Right kidney (tissue), 9 donors: ENCODE measurements at places on chromosomes 2 and 18.

DNA sequence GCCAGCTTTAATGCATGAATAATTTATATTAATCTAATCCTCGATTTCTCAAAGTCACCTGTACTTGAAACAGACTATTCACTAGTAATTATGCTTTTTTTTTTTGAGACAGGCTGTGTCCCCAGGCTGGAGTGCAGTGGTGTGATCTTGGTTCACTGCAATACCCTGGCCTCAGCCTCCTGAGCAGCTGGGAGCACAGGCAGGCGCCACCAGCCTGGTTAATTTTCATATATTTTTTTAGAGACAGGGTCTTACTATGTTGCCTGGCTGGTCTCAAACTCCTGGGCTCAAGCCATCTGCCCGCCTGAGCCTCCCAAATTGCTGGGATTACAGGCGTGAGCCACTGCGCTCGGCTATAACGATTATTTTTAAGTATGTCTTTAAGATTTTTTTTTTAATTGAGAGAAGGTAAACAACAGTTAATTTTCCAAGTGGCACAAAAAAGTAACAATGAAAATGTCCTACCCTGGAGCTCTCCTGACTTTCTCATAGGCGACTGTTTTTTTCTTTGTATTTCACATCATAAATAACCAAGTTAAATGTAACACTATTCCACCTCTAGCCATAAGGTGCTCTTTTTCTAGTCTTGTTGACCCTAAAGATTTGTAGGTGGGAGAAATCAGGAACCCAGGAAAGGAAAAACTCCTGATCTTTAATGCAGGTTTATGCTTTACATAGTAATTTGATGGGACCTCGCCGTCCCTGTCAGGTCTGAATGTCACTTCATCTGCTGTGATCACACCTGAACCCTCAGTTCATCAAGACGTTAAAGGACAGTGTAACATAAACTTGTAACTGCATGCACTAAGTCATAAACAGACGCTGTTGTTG is 1.3 kb upstream of the ANKRD12 start:
- DNase-seq, result no peak

DNA sequence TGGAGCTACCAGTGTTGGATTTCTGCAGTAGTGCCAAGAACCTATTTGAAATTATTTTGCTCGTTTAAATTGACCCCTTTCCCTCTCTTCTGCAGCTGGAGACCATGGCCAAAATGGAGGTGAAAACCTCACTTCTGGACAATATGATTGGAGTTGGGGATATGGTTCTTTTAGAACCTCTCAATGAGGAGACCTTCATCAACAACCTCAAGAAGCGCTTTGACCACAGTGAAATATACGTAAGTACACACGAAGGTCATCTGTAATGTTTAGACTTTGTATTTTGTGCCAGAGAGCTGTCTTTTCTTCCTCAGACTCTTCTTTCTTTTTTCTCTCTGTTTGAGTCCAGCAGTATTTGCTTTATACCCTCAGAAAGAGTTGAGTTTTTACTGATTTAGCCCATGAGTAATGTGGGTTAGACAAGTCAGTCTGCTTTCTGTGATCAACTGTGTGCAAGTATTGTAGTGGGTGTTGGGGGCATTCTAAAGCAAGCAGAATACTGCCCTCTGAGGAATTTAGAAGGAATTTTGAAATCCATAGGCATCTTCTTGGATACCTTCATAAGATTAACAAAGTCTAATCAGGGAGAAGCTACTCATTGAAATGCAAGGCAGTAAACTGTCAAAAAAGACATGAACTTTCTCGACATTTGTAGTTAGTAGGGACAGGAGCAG is 31.7 kb downstream of the MYO1B start:
- DNase-seq, result no peak

GRCh38 chr18:58217052-58217451 is 173.0 kb downstream of the NEDD4L start:
- DNase-seq, result no peak

GRCh38 chr2:165847001-165847400 is 53.0 kb upstream of the GALNT3 start:
- no peak for DNase-seq

- no peak for DNase-seq
Observed at GRCh38 chr18:47996091-47996541, 65.7 kb upstream of the SMAD2 start.

GRCh38 chr2:238841542-238842164 is 6.2 kb upstream of the TWIST2 start:
- no peak for DNase-seq

DNA sequence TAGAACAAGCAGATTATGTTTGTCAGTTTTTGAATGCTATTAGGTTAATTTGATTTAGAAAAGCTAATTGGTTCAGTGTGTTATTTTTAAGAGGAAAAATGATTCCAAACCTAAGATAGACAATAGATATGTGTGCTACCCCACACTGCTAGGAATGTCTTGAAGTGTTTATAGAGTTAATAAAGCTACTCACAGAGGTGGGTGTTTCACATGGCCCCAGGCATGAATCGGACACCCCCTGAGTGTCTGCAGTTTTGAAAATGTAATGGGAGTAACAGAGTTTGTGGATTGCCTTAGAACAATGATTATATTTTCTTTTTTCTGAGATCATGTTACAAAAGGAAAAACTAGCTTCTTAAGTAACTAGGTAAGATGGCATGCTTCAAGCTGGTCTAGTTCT is 348.3 kb downstream of the ADCYAP1 start:
- DNase-seq, result no peak

- DNase-seq, result no peak
Observed at GRCh38 chr18:62458346-62458745, 64.5 kb upstream of the ZCCHC2 start.

GRCh38 chr18:71951001-71951400 is 593.1 kb downstream of the CBLN2 start:
- no peak for DNase-seq

DNA sequence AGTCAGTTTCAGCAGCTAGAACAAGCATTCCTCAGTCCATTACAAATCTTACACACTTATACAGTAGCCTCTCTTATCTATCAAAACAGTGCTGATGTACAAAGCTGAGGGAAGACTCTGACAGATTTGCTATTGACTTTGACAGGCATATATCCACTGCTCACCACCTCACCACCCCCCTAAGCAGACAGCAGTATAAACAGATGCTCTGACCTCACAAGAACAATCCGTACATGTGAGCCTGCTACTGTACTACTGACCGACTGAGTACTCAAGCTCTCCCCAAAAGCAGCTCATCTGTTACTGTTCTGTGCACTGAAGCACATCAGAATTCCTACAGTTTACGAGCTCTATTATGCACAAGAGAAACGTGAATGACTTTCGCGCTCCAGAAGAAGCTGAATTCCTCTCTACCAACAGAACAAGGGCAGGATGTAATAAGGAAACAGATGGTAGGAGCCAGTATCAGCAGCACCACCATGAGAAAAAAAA is 95.6 kb upstream of the PDE1A start:
- DNase-seq, result no peak

- DNase-seq, result no peak
Observed at GRCh38 chr2:164458792-164459191, 162.5 kb downstream of the GRB14 start.

- DNase-seq, result peak; percentile 35
Observed at GRCh38 chr18:46148810-46149209, 44.6 kb downstream of the HAUS1 start.

- DNase-seq, result no peak
Observed at GRCh38 chr2:42829671-42830440, 37.5 kb upstream of the HAAO start.

DNA sequence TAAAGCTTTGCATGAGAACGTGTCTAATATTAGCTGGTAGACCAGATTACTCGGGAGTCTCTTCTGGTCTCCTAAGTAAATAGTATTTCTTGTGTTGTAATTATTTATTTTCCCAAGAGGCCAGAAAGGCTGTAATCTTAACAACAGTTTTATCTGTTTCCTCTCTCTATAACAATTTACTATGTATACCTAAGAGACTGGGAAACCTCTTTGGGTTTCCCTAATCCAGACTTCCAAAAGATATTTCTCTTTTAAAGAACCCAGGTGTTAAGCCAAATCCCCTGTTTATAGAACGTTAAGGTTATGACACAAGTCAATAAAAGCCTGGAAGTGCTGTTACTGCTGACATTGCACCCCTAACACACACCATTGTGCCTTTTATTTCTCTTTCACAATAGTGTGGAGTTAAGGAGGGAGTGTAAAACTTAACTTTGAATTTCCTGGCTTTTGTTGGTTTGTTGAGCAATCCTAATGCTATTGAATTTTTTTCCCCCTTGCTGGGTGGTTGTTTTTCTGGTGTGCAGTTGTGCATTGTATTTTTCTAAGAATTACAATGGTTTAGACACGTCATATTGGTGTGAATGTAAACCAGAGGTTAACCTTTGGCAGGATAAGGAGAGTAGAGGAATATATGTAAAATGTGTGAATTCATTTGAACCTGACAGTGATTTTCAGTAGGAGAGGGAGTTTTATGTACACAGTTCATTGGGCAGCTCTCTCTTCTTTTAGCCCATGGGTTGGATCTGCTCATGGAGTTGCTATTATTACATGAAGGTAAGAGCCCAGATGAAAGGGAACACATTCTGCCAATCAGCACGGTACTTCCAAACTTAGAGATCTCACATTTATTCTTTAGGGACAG is 192.8 kb downstream of the MTX2 start:
- no peak for DNase-seq

DNA sequence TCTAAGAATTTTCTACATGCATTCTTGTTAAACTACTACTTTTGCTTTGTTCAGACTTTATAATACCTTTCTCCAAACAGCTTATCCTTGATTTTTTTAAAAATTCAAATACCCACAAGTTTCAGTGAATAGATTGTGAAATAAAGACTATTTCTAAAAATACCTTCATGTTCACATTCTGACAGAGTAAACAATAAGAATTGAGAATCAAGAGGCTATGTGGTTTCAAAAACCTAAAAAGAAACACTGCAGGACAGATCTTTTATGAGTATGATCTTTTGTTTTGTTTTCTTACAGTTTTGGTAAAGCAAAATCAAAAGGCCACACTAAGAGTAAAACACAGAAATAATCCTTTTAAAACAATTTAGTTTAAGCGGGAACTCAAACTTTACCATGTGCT is 21.2 kb downstream of the ALS2 start:
- DNase-seq, result no peak

DNA sequence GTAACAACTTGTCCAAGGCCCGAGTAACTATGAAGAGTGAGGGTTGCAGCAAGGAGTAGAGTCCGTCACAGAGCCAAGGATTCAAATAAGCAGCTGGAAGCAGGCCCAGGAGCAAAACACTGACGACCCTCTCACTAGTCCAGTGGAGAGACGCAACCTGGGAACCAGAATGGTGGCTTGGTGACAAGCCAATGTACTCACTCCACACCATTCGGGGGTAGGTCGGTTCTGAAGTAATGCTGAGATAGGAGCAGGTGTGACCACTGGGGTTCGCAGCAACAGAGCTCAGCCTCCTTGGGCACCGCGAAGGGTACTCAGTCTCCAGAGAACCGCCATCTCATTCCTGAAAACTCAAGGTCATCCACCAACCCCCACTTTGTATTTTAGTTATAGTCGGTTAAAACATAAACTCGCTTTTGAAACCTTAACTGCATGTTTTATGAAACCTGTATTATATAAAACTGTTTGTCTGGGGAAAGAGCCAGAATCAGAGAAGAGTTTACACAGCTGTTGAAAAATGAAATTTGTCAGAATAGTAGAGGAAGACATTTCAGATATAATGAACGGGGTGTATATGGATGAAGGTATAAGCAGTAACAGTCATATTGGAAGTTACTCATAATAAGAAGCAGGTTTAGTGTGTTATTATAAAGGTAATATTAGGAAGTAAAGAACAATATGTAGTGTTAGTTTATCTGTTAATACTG is 8.6 kb downstream of the ANKRD62 start:
- no peak for DNase-seq

- no peak for DNase-seq
Observed at GRCh38 chr2:28576714-28577113, 80.9 kb downstream of the PLB1 start.

- DNase-seq, result no peak
Observed at GRCh38 chr2:162022290-162022945, 51.6 kb downstream of the DPP4 start.

- DNase-seq, result no peak
Observed at GRCh38 chr2:144424559-144425240, 95.2 kb downstream of the ZEB2 start.

GRCh38 chr18:32201948-32202672 is 12.3 kb downstream of the MEP1B start:
- no peak for DNase-seq

- DNase-seq, result no peak
Observed at GRCh38 chr2:206990360-206990759, 51.0 kb downstream of the CPO start.

DNA sequence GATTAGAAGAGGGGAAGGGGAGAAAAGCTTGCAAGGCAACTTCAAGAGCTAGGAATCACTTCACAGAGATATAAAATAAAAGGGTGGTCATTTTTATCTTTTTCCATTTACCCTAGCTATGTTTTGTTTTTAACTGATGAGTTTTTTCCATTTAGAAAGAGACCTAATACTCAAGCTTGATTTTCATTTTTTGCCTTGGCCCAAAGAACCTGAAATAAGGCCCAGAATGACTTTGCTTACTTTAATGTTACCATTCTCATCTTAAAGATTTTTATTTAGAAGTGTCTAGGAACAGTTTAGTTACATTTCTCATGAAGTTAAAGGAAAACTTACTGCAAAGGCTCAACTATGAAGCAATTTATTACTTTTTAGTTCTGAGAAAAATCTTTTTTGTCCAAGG is 276.3 kb upstream of the ZSWIM2 start:
- DNase-seq, result no peak

- DNase-seq, result no peak
Observed at GRCh38 chr2:226531061-226531810, 268.4 kb downstream of the IRS1 start.

DNA sequence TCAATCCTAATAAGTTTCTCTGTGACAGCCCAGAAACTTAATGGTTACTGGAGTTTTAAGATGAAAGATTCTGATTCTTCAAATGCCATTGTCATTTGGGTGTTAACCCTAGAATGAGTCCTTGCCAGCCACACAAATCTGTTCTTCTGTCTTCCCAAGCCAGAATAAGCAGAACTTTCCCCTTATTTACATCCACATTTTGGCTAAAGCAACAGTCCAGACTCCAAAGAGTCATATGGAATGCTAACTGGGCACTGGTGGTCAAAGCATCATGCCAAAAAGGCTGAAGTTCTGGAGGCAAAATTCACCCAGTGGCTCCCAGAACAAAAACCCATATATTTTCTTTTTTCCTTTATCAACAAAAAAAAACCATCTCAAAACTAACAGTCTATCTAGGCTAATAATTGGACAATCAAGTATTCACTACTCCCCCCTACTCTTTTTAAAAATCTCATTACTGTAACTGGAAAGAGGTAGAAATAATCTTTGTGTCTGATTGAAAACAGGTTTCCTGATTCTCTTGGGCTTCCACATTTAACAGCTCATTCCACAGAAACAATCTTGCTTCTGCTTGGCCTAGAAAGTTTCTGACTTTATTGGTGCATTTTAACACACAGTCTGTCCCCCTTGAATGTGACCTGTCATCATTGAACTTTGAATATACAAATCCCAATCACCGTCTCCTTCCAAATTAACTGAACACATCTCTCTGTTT is 89.6 kb upstream of the SETBP1 start:
- DNase-seq, result no peak

DNA sequence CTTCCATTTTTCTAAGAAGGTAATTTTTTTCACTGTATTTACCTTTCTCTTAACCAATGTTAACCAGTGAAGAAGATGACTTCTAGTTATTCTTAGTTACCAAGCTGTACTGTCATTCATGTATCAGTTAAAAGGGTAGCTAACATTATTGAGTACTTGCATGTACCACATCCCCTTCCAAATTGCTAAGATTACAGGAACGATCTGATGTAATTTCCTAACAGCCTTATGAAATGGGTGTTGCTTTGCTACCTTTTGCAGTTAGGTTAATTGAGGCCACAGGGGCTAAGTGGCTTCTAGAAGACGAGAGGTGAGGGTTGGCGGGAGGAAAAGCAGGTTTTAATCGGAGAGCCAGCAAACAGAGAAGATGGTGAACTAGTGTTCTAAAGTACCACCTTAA is 1.8 kb upstream of the SULT6B1 start:
- DNase-seq, result no peak
